Activated T-helper 2 cell treated with anti-CD3 and anti-CD28 coated beads, Interferon-gamma antibody, Interleukin-2, Interleukin-4, amounts not matched to agents 10 μg/mL and 5 μg/mL and 100 μg/mL, durations not matched to agents 14 hours and 24 hours and 36 hours (primary cell): ENCODE measurements at places on chromosomes 16 and 17. TPM values are rescaled to one million over a fixed set of nuclear protein-coding genes. Genes with fewer than 3 reads are reported as not detected.
A peak's percentile ranks its signal among the peaks of the same experiment; 100 is the strongest.

Gene ADGRG1
- total RNA-seq = 1.8 and 1.9 TPM in 2 replicates

Gene RASL10B
- total RNA-seq = 0.94 and 1.2 TPM in 2 replicates

Gene MYOCD
- total RNA-seq = not detected in 2 replicates

Gene MT3
- 7.5 and 7.9 TPM in 2 replicates for total RNA-seq

Gene CPHXL2
- total RNA-seq = not detected in 2 replicates

Gene NTN3
- 0.28 TPM in 1 of 2 replicates, not detected in the other for total RNA-seq

Gene CNTNAP4
- total RNA-seq = not detected in 2 replicates

Gene CDH3
- 0.23 and 0.75 TPM in 2 replicates for total RNA-seq

Gene AATK
- total RNA-seq = 0.48 and 0.89 TPM in 2 replicates

Gene KRT24
- total RNA-seq = not detected in 2 replicates

DNA sequence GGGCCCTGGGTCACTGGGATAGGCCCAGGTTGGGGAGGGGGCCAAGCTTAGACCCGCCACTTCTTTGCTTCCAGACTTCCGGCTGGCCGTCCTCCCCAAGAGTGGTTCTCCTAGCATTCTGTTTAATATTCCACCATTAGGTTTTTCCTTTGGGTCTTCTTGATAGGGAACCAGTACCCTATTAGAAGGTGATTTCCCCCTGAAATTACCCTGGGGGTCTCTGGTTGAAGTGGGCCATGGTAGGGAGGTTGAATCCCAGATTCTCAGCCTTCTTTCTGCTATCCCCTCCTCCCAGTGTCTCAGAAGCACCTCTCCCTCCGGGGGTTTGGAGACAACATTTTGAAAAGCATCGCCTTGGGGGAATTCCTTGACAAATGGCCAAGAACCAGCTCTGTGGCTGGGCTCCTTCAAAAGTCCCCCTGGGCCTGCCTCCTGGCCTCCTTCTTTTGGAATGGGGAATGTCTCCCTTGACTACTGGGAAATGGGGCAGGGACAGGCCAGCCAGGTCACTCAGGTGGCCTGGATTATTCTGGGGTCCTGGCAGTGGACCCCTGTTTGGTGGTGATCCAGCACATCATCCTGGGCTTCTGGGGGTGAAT lies 5.7 kb downstream of the LASP1 start:
- DNase-seq = no peak

GRCh38 chr16:4675864-4676786 lies 17.2 kb upstream of the NUDT16L1 start:
- DNase-seq = peak; percentile 74

- no peak for DNase-seq
These were observed 27.9 kb downstream of the SREBF1 start for GRCh38 chr17:17808706-17809432.

GRCh38 chr16:70481929-70482536 lies 27.6 kb downstream of the FCSK start:
- no peak for DNase-seq

DNA sequence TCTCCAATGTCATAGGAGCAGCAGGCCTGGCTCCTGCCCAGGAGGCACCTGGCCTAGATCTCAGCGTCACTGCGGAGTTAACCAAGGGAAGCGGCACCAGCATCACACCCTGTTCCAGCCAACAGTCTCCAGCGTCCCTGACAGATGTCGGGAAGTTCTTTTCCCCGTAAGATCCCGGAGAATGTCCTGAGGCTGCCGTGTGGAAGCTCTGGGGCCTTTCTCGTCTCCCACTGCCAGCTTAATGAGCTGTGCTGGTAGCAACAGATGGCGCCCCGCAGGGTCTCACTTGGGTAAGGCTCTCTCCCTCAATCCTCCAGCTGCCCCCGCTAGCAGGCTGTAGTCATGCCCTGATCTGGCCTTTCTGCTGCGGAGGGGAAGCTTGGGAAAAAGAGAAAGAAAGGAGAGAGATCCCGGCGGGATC lies 57.5 kb downstream of the MARCHF10 start:
- DNase-seq = no peak

- DNase-seq = no peak
These were observed 23.4 kb downstream of the C1QTNF1 start for GRCh38 chr17:79047291-79047920.

- DNase-seq = no peak
These were observed 21.4 kb upstream of the MAP3K14 start for GRCh38 chr17:45338023-45338781.

DNA sequence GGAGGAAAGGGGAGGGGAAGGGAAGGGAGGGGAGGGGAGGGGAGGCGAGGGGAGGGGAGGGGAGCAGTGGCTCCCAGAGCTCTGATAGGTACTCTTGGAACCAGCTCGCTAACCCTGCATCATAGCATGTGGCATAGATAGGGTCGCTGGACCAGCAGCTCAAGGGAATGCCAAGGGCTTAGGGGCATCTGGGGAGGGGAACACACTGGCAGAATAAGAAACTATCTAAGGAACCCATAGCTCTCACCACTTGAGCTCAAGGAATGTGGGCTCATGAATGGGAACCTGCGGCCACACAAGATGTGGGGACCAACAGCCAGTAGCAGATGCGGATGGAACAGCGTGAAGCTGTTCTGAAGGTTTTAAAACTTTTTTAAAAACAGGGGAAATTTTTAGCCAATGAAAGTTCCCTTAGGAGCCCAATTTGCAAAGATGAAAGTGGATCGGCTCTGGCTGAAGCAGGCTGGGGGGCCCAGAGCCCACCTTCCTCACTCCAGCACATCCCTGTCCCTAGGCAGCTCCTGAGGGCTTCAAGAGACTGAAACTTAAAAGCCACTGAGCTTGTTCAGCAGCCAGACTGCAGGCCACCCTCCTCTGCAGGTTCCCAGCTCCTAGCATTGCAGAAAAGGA lies 46.9 kb downstream of the PIMREG start:
- no peak for DNase-seq

DNA sequence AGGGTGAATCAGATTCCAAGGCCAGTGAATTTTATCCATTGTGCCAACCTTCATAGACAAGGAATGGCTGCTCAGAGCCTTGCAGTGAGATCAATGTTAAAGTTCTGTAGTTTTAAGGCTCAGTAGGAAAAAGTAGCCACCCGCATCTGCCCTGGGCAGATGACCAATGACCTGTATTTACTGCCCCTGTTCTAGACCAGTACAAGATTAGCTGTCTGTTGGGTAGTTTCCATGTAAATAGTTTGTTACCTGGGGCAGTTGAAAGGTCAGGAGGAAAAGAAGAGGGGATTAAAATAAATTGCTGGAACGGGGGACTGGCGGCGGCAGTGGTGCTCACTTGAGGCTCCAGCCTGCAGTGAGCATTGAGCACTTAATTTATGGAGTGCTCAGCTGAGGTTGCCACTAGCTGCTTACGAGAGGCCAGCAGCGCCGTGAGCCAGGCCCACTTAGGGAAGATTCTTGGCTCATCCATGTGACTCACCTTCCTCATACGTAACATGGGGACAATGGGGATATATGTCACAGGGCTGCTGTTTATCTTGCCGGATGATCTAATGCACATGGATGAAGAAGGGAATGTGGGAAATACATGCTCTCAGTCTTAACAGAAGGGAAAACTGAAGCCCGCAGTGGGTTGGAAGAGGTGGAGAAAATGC lies 10.7 kb upstream of the NOS2 start:
- no peak for DNase-seq

DNA sequence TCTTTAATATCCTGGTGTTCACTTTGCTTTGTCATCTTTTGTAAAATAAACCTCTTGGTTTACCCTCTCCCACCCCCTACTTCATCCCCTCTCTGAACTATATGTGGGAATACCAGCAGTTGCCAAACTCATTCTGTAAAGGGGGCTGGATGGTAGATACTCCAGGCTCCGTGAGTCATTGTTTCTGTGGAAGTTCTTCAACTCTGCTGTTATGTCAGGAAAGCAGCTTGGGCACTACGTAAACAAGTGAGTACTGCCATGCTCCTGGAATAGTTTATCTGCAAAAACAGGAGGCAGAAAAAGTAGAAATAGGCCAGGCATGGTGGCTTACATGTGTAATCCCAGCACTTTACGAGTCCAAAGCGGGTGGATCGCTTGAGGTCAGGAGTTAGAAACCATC lies 17.6 kb downstream of the MVP start:
- DNase-seq = no peak

- DNase-seq = no peak
These were observed 11.4 kb upstream of the TMEM238L start for GRCh38 chr17:10815319-10815718.

DNA sequence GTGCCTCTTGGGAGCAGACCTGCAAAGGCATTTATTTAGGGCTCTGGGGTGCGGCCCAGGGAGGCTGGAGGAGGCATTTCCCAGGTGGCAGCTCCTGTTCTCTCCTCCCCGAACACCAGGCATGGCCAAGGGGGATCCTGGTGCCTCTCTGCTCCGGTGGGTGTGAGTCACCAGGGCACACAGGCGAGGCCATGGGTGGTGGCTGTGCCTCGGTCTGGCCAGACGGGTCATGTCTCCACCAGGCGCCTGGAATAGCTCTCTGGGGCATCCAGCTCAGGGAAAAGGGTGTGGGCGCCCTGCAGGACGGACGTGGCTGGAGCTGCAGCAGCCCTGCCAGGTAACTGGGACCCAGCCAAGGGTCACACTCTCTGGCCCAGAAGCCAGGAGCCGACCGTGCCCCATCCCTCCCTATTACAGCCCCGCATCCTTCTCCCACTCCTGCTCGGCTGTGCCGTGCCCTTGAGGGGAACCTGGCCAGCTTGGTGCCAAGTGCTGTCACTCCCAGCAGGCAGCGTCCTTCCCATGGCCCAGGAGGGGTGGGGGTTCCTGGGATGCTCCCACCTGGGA lies 25.8 kb downstream of the SOX8 start:
- DNase-seq = no peak

- DNase-seq = no peak
These were observed 373.7 kb upstream of the SALL1 start for GRCh38 chr16:51524555-51525373.

DNA sequence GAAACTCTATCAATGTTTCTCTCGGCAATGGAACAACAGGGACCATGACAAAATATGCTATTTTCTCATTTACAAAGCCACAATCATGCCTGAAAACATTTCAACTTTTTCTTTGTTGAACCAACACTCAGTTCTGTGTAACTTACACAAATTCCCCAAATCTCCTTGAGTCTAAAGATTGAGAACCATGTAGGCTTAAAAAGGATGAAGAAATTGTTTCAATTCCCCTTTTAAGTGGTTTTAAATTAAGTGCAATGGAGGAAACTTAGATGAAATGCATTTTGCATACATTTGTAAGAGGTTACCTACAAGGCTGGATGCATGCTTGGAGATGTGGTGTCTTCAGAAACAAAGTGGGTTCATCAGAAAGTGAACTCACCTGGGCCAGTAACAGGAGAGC lies 566.4 kb upstream of the CDH11 start:
- no peak for DNase-seq

GRCh38 chr16:69839798-69840409 lies 77.8 kb downstream of the WWP2 start:
- no peak for DNase-seq

DNA sequence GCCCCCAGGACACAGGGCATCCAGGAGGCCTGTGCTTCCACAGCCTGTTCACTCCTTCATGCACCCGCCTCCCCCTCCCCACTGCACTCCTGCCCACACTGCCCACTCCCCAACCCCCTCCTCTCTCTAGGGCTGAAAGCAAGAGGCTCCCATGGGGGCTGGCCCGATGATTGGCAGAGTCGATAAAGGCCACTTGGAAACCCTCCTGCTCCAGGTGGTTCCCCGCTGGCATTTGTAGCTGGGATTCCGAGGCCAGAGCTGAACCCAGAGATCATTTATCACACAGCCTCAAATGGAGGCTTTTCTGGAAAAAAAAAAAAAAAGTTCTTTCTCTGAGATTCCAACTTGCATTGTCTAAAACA lies 74.1 kb downstream of the SREBF1 start:
- DNase-seq = no peak

DNA sequence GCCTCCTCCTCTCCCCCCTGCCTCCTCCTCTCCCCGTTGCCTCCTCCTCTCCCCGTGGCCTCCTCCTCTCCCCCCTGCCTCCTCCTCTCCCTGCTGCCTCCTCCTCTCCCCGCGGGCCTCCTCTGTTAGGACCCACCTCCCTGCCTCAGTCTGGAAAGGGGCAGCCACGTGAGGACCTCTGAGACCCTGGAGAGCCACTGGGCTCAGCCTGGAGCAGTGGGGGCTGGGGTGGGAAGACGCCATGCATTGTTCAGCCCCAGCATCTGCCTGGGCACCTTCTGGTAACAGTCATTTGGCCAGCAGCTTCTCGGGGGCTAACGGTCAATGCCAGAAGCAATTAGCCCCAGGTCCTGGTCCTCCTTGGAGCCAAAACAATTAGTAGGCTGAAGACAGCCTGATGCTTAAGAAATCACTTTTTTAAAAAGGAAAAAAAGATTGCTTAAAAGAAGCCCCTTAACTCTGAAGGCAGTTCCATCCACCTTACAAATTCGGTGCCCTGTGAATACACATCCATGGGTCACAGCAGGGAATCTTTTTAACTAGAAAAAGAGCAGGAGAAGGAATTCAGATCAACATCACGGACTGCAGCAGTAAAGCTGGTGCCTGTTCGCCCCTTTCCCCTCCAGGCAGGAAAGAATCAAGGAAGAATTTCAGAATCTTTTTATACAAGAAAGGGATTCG lies 29.8 kb downstream of the NXN start:
- DNase-seq = no peak

DNA sequence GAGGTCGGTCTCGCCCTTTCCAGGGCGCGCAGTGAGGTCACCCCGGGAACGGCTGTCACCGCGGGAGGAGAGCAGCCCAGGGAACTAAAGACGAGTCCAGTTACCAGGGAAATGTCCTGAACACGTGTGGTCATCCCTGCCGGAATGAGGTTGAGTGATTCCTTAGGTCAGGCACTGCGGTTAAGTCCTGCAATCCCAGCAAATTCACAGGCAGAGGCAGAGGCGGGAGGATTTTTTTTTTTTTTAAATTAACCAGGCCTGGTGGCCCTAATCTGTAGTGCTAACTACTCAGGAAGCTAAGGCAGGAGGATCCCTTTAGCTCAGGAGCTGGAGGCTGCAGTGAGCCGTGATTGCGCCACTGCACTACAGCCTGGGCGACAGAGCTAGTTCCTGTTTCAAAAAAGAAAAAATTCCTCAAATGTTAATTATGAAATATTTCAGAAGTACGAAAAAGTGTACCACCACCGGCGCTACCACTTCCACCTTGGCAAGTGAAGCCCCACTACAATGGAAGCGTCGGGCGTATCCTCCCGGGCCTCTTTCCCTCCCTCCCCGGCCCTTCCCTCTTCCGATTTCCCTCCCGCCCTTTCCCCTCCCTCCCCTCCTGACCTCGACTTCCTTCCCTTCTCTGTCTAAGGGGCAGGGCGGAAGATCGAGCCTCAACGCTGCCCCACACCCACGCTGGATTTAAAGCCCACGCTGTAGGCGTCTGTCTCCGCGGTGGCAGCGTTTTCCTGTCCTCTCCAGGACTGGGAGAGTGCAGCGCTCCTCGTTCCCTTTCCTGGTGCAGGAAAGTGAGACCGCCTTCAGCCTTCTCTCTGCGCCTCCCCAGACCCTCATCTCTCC lies 27.3 kb downstream of the SLFN11 start:
- DNase-seq = no peak

DNA sequence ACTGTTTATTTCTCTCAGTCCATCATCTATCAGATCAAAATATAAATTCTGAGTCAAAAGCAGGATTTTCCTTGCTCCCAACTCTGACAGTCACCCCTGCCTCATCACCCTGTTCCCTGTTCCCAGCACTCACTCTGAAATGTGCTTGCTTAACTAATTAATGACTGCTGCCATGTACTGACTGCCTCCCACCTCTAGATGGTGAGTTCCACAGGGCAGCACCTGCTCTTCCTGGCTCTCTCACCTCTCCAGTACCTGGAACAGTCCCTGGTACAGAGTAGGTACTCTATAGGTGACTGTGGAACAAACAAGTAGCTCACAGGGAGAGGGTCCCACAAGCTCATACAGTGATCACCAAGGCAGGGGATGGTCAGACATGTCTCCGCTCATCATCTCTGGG lies 114.3 kb upstream of the C16orf82 start:
- DNase-seq = no peak
